Sciatic nerve (tissue), 2 donors: ENCODE measurements at places on chromosomes 1 and 21.

GRCh38 chr1:80925130-80925805 lies 875.5 kb upstream of the ADGRL2 start:
- no peak for DNase-seq

DNA sequence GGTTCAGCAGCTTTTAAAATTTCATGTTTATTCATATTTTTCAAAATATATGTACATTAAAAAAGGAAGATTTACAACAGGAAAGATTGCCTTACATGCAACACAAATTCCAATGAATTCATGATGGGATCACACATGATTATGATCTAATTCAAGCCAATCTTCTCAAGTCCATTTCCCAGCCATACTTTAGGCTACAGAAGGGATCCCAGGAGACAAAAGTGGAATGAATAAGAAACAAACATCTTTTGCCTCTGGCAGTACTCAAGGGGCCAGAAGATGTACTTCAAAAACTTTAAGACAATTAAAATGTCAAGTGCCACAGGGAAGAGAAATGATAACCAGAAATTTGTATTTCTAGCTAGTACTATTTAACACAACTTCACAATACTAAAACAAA lies 10.2 kb upstream of the SH2D5 start:
- DNase-seq = no peak

DNA sequence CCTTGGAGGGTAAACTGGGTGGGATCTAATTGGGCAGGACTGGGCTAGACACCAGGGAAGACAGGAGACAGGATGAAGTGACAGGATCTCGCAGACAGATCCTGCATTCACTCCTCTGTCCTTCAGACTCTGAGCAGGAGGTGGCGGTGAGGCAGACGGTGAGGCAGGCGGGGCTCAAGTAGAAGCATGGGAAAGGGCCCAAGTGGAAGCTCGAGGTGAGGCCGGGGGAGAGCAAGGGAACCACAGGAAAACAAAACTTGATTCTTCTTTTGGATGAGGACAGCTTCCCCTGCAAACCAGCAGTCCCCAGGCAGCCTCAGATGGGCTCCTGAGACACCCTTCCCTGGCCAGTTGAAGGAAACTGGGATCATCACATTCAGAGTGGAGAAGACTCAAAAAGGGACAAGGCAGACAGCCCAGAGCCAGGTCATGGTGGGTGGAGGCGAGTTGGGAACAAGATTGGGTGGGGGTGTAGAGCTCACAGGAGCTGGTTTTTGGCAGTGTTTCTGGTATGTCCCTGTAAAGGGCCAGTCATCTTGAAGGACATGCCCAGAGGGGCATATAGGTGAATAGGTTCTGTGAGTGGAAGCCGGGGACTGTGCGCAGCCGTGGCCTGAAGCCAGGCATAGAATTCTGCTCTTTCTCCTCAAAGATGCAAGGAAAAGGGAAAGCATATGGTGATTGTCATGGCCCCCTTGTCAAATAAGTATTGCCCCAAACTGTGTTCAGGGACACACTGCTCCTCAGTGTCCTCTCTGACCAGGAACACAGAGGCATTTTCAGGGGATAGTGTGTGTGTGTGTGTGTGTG lies 18.0 kb downstream of the INKA2 start:
- DNase-seq = no peak

DNA sequence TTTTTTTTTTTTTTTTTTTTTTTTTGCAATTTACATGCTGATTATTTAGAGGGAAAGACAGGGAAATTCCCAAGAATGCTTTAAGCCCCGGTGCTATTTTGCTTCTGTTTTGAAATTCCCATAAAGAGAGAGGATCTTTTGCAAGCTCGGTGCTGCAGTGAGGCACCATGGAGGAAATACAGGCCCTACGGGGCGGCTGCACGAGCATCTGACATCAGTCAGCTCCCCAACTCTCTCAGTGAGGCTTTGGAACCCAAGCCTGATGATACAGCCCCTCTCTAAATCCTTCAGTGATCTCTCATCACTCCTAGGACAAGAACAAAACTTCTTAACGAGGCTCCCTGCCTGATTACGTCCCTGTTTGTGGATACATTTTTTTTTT lies 791 bp upstream of the CHI3L1 start:
- DNase-seq = peak; percentile 47

DNA sequence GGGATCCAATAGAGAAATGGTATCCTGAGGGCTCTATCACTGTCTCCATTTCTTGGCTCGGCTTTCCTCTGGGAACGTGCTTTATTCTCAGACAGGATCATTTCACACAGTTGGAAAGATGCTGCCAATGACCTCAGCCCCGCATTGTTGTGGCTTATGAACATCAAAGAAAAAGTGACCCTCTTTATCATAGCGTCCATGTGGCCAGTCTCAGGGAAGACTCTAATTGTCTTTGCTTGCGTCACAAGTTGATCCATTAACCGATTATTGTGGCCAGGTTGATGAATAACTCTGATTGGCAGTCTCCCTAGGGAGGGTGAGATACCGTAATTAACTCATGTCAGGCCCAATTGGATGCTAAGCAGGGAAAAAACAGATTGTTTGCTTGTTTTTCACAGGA lies 10.4 kb upstream of the TMEM9 start:
- no peak for DNase-seq

DNA sequence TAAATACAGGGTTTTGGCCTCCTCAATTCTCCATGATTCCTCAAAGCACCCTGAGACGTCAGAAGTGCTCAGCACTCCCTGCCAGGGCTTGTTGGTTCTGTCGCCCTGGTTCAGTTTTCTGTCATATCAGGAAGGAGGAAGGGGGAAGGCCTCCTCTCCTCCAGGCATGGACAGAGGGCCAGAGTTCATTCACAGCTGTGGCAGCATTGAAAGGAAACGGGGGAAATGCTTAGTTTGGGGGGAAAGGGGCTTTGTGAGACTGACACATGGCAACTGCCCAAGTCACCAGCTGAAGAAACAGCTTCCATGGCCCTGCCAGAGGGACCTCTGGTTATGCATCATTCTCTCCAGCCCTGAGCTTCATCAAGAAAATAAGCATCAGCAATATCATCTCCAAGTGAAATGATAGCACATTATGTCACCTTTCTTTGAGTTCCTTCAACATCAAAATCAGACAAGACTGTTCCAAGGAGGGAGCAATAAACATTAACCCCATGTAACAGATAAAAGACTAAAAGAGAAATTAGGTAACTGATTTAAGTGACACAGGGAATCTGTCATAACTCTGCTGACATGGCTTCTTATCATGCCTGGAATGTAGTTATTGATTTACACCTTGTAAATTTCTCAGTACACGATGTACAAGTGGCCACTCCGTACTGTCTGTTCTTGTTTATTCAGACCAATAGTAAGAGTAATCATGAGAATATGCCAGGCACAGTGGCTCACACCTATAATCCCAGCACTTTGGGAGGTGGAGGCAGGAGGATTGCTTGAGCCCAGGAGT lies 103.2 kb upstream of the SLC25A33 start:
- DNase-seq = no peak
